ENCODE measurements at places on chromosomes 13 and 19.

- DNase-seq: no peak
Observed at GRCh38 chr13:66795636-66796035, 434.5 kb downstream of the PCDH9 start.

DNA sequence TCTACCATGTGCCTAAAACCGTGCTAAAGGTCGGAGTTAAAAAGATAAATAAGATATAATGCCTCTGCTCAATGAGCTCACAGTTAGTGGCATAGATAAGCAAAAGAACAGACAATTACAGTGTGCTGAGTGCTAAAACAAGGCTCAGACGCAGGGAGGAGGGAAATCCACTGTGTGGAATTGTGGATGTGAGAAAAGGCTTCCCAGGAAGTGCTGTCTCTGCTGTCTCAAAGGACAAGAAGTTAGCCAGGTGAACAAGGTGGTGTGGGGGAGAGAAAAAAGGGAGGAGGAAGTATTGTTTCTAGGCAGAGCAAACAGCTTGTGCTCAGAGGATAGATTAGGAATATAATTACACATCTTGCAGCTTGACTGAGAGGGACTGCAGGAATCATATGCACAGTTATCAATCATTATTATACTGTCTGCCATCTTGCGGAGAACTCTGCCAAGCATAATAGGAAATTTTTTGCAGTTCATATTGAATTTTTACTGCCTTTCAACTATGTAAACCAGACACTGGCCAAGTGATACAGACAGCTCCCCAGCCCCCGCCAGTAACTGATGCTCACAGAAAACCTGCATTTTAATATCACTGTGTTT, 9.3 kb downstream of the C13orf42 start:
- no peak for DNase-seq

GRCh38 chr19:8702350-8702749, 3.8 kb upstream of the ACTL9 start:
- DNase-seq: peak; percentile 46

GRCh38 chr19:30076751-30077670, 135.0 kb downstream of the URI1 start:
- no peak for DNase-seq

- DNase-seq: no peak
Observed at GRCh38 chr13:112619730-112620631, 32.0 kb upstream of the TUBGCP3 start.

DNA sequence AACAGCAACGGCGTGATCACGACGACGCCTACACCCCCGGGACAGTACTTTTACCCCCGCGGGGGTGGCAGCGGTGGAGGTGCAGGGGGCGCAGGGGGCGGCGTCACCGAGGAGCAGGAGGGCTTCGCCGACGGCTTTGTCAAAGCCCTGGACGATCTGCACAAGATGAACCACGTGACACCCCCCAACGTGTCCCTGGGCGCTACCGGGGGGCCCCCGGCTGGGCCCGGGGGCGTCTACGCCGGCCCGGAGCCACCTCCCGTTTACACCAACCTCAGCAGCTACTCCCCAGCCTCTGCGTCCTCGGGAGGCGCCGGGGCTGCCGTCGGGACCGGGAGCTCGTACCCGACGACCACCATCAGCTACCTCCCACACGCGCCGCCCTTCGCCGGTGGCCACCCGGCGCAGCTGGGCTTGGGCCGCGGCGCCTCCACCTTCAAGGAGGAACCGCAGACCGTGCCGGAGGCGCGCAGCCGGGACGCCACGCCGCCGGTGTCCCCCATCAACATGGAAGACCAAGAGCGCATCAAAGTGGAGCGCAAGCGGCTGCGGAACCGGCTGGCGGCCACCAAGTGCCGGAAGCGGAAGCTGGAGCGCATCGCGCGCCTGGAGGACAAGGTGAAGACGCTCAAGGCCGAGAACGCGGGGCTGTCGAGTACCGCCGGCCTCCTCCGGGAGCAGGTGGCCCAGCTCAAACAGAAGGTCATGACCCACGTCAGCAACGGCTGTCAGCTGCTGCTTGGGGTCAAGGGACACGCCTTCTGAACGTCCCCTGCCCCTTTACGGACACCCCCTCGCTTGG, 966 bp downstream of the JUNB start:
- DNase-seq: peak; percentile 70

- no peak for DNase-seq
Observed at GRCh38 chr19:43420954-43421353, 6.3 kb downstream of the TEX101 start.

GRCh38 chr19:1064661-1065605, 2.0 kb upstream of the ARHGAP45 start:
- DNase-seq: peak; percentile 76

GRCh38 chr19:57351867-57352266, 796 bp downstream of the ZNF304 start:
- DNase-seq: no peak

DNA sequence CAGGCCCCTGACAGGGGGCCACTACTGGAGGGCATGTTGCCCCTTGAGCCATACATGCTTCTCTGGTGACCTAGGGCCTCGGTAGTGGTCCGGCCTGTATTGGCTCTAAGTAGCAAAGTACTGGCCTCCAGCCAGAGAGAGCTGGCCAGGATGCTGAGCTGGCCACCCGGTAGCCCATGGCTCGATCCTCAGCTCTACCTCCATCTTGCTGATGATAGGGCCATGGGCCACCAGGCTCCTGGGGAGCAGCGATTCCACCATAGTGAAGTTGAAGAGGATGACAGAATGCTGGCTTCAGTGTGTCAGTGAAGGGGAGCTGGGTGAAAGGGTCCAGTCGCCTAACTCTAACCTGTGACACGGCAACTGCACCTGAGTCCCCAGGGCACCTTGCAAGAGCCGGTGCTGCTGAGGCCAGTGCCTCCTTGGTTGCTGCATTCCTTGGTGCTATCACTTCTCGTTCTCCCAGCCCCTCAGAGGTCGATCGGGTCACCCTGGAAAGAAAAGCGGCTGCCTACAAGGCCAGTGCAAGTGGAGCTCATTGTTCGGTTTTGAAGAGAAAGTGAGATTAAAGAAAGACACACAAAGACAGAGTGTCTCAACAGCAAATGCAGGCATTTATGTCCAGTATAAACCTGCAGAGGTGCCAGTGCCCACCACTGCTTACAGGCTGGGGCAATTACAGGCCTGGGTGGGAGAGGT, 5.0 kb downstream of the FPR3 start:
- DNase-seq: no peak

GRCh38 chr19:40688309-40688708, 2.1 kb downstream of the NUMBL start:
- DNase-seq: no peak

- DNase-seq: no peak
Observed at GRCh38 chr19:43847884-43848283, 20.8 kb downstream of the ZNF283 start.

- DNase-seq: no peak
Observed at GRCh38 chr13:27086599-27087265, 84.9 kb downstream of the USP12 start.

DNA sequence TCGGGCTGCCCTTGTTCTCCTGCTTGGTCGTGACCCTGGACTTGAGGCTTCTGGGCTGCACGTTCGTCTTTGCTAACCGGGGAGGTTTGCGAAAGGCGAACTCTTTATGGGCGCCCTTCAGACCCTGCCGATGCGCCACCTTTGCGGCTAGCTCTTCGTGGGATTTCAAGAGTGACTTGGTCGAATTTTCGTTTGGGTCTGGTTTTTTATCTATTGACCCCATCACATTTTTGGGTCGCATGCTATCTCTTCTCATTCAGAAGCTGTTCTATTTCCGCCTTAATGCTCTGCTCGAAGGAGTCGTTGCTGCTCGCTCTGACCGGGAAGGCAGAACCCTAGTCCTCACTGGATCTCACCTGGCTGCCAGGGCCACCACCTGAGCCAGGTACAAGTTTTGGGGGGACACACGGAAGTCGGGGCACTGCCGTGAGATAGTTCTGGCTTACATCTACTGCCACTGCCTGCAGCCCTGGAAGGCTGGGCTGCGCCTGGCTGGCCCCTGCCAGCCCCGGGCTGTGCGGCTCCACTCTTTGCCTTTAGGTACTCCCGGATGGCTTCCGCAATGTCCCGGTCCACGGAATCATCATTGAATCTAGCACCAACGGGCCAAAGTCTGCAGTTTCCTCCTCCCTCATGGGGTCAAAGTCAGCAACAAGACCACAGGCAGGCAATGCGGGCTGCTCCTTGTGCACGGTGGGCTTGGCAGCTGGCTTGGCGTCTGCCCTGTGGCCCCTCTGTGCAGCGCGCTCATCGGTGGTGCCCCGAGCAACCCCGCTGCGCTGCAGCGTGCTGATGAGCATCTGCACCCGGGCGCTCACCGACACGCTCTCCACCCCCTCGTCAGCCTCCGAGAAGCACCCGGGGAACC, 16.2 kb downstream of the RB1 start:
- no peak for DNase-seq

- DNase-seq: no peak
Observed at GRCh38 chr13:83753912-83754624, 128.2 kb downstream of the SLITRK1 start.

DNA sequence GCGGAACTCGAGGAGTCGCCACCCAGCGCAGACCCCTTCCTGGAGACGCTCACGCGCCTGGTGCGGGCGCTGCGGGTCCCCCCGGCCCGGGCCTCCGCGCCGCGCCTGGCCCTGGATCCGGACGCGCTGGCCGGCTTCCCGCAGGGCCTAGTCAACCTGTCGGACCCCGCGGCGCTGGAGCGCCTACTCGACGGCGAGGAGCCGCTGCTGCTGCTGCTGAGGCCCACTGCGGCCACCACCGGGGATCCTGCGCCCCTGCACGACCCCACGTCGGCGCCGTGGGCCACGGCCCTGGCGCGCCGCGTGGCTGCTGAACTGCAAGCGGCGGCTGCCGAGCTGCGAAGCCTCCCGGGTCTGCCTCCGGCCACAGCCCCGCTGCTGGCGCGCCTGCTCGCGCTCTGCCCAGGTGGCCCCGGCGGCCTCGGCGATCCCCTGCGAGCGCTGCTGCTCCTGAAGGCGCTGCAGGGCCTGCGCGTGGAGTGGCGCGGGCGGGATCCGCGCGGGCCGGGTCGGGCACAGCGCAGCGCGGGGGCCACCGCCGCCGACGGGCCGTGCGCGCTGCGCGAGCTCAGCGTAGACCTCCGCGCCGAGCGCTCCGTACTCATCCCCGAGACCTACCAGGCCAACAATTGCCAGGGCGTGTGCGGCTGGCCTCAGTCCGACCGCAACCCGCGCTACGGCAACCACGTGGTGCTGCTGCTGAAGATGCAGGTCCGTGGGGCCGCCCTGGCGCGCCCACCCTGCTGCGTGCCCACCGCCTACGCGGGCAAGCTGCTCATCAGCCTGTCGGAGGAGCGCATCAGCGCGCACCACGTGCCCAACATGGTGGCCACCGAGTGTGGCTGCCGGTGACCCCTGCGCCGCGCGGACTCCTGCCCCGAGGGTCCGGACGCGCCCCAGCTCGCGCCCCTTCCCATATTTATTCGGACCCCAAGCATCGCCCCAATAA, 2.3 kb downstream of the AMH start:
- DNase-seq: no peak

DNA sequence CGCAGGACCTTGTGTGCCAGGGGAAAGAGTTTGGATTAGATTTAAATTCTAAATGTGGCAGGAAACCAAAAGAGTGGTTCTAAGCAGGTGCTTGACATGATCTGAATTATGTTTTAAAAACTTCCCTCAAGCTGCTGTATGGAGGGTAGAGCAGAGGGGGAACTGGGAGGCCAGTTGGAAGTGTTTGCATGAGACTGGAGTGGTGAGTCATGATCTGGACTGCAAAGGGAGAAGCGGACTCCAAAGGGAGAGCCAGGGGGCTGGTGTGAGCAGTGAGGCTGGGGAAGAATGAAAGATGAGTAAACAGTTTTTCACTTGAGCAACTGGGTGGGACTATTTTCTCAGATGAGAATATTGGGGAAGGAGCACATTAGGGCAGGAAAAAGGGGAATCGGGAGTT, 206.1 kb downstream of the DNAJC15 start:
- DNase-seq: no peak

GRCh38 chr13:36917311-36917710, 2.7 kb downstream of the SMAD9 start:
- DNase-seq: no peak

GRCh38 chr19:48442116-48443035, 3.4 kb upstream of the GRWD1 start:
- DNase-seq: no peak

- DNase-seq: no peak
Observed at GRCh38 chr19:4570402-4570801, 10.9 kb upstream of the SEMA6B start.

- no peak for DNase-seq
Observed at GRCh38 chr13:109243311-109243951, 543.0 kb downstream of the IRS2 start.

DNA sequence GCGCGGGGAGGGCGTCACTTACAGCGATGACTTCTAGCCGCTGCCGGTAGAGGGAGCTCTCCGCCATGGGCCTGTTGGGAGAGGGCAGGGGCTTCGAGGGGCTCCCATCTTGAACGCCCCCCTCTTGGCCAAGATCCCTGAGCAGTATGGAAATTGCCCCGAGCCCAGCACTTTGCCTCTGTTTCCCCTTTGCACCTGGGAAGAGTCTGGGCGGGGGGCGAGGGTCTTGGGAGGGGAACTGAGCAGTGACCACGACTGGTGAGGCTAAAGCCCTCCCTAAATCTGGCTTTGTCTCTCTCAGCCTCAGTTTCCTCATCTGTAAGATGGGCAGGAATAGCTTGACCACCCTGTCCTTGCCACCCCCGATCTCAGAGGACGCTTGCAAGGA, 2.8 kb downstream of the PALM3 start:
- DNase-seq: peak; percentile 51

- DNase-seq: no peak
Observed at GRCh38 chr13:75417012-75417384, 65.0 kb downstream of the TBC1D4 start.

DNA sequence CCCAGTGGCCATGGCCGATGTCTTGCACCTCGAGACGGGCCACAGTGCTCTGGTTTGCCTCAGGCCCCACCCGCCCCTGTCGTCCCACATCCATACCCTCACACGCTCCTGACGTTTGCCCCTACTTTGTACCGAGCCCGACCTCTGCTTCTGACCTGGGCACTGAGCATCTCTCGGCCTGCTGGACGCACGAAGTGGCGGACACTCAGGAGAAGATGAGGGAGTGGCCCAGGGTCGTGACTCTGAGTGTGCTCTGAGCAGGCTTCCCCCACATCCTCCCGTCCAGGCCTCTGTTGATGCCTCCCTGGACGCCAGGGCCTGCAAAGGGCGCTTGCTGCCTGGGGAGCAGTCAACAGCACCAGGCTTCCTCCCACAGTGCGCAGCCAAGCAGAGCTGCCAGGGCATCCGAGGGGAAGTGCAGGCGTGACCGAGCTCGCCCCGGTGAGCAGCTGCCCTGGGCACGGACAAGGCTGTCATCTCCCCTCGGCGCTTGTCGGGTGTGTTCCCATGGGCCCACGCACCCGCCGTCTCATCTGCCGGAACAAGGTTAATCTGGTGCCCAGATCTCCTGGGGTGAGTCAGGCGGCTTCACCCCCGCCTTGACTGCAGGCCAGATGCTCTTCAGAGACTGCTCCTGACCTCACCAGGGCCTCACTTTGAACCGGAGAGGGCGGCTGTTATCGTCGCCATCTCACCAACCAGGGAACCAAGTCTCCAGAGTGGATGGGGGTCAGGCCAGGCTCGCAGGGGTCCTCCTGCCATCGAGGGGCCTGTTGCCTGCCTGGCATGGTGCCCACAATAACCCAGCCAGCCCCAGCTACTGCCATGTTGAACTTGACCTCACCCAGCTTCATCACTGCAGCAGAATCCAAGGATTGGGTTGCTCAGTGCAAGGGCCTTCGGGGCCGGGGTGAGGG, 27.2 kb downstream of the COMP start:
- no peak for DNase-seq
